ENCODE measurements at places on chromosomes 3 and 15. TPM values are rescaled to one million over a fixed set of nuclear protein-coding genes. Genes with fewer than 3 reads are reported as not detected.

ADCY5 gene
- 37.2 TPM for polyA plus RNA-seq

CYP11A1 gene
- polyA plus RNA-seq, result 0.06 TPM

CORO2B gene
- 7.1 TPM for polyA plus RNA-seq

FOXP1 gene
- polyA plus RNA-seq, result 4.8 TPM

FBXO40 gene
- 2.9 TPM for polyA plus RNA-seq

MNS1 gene
- 0.88 TPM for polyA plus RNA-seq

SPATA12 gene
- not detected for polyA plus RNA-seq

DNA sequence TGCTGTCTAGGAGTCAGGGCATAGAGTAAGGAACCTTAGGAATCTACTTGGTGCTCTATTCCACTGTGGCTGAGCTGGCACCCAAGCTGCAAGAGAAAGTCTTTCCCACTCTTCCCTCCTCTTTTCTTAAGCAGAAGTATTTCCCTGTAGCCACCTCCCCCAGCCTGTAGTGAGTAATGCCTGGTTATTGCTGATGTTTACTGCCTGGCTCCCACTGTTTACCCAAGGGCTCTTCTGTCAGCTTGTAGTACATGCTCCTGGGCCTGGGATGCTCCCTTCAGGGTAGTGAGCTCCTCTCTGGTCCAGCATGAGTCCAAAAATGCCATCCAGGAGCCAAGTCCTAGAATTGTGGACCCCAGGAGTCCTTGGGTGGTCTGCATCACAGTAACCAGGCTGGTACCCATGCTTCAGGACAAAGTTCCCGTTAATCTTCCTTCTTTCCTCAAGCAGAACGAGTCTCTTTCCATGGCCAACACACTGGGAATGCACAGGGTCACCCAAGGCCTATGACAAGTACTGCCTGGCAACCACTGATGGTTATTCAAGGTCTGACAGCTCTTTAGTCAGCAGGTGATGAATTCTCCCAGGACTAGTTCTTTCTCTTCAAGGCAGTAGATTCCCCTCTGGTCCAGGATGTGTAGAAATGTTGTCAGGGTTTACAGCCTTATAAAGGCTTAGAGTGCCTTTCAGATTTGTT lies 17.6 kb downstream of the GALK2 start:
- H3K4me1 ChIP-seq, result no peaks in the 10 kb centered on the region
- no peak overlapping the region for H3K27ac ChIP-seq
- H3K27me3 ChIP-seq, result no peaks in the 10 kb centered on the region

GRCh38 chr3:4512895-4513616 lies 19.9 kb downstream of the ITPR1 start:
- no peaks in the 10 kb centered on the region for H3K36me3 ChIP-seq
- no peak for DNase-seq
- H3K4me3 ChIP-seq, result no peak overlapping the region
- no peaks in the 10 kb centered on the region for H3K27me3 ChIP-seq

DNA sequence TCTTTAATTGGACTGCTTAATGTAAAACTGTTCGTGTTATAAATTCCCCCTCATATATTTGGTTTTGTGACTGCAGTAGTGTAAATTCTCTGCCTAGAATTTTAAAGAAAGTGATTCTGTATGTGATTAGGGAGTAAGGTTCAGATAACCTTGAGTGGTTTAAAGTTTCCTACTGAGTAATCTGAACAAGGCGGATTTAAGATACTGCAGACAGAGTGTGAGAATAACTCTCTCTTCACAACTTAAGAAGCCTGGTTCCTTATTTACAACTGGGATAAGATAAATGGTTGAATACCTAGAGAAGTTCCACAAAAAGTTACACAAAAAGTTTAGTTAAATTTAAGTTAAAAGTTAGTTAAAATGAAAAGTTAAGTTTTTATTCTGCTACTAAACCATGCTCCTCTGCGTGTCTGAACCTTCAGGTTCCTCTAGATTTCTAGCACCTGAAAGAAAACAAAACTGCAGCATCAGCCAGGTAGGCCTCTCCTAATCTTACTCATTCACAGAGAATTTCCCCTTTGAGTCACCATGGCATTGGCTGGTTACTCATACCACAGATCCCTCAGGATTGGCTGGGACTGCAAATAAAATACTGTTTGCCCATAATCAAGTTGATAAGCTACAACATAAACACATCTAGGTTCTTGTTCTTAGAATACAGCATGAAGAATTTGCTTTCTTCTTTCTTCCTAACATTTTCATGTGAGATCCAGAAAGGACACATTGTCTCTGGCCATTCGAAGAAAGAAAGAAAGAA lies at the start of gene ARL14:
Gene ARL14 (plus strand): TSS at position 614 of the 757 bp plus-strand sequence. CDS start 187 bp downstream, outside the sequence.
- H3K27ac ChIP-seq, result no peak within 1 kb of the TSS
- no peak for DNase-seq
- no peaks in the 10 kb centered on the region for H3K4me1 ChIP-seq
- H3K27me3 ChIP-seq, result no peaks in the 10 kb centered on the region
- no peak within 1 kb of the TSS for H3K4me3 ChIP-seq
- H3K36me3 ChIP-seq, result no peaks in the 10 kb centered on the region

DNA sequence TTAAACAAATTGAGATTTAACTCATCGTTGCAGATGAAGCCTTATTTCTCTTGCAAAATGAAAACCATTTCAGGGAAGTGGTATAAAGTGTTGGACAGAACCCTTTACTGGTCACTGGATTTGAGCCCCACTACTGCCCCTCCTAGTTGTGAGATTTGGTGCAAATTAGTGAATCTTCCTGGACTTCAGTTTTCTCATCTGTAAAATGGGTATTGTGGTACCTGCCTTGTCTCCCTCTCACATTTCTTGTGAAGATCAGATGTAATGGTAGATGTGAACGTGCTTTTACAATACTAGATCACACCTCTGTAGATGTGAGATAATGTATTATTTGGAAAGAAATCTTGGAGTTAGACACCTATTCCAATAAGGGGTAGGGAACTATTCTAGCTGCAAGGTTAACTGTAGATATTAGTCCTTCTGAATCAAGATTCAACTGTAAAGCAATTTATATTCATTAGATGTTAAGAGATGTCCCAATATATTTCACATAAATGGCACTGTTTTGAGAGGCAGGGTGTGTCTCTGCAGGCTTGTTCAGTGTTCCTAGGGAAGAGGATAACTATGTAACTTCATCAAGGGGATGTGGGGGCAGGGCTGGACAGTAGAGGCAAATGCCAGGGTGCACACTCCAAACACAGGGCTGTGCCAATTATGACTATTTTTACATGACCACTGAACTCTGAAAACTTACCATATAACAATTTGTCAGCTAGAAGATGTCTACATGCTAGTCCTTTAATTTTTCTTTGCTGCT lies 112.4 kb upstream of the PFN2 start:
- H3K27me3 ChIP-seq, result no peaks in the 10 kb centered on the region
- H3K4me1 ChIP-seq, result peaks cover 16% of the 10 kb centered on the region
- DNase-seq, result no peak
- peak overlapping the region; percentile 35 for H3K4me3 ChIP-seq

DNA sequence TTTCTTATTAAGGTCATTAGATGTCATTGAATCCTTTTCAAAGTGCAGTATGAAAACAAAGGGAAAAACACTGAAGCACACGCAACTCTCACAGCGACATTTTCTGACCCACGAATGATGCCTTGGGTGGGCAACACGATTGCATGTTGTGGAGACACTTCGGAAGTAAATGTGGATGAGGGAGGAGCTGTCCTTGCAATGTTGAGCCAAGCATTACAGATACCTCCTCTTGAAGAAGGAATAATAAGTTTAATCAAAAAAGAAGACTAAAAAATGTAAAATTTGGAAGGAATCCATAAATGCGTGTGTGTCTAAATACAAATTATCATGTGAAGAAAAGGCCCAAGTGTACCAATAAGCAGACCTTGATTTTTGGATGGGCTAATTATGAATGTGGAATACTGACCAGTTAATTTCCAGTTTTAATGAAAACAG lies 16.9 kb downstream of the THBS1 start:
- no peak overlapping the region for H3K4me3 ChIP-seq
- no peak for DNase-seq
- H3K27me3 ChIP-seq, result no peaks in the 10 kb centered on the region
- H3K27ac ChIP-seq, result no peak overlapping the region

GRCh38 chr3:112503304-112503972 lies 4.2 kb upstream of the BTLA start:
- peaks cover under 1% of the 10 kb centered on the region for H3K4me1 ChIP-seq
- no peaks in the 10 kb centered on the region for H3K36me3 ChIP-seq
- H3K27me3 ChIP-seq, result no peaks in the 10 kb centered on the region

- H3K36me3 ChIP-seq, result no peaks in the 10 kb centered on the region
- no peak overlapping the region for H3K27ac ChIP-seq
- no peak overlapping the region for H3K4me3 ChIP-seq
Measured at GRCh38 chr3:133548090-133548489, 25.4 kb upstream of the CDV3 start.

- H3K36me3 ChIP-seq, result no peaks in the 10 kb centered on the region
- DNase-seq, result no peak
- H3K4me1 ChIP-seq, result no peaks in the 10 kb centered on the region
- H3K27me3 ChIP-seq, result peaks cover 8% of the 10 kb centered on the region
- no peak overlapping the region for H3K27ac ChIP-seq
- no peak overlapping the region for H3K4me3 ChIP-seq
Measured at GRCh38 chr15:96978937-96979473, 648.5 kb downstream of the NR2F2 start.

- H3K27ac ChIP-seq, result no peak overlapping the region
- no peaks in the 10 kb centered on the region for H3K4me1 ChIP-seq
- no peaks in the 10 kb centered on the region for H3K27me3 ChIP-seq
- no peak for DNase-seq
- no peaks in the 10 kb centered on the region for H3K36me3 ChIP-seq
- no peak overlapping the region for H3K4me3 ChIP-seq
Measured at GRCh38 chr15:76625267-76625666, 279.9 kb downstream of the SCAPER start.

GRCh38 chr3:172669021-172669420 lies 41.8 kb downstream of the NCEH1 start:
- no peaks in the 10 kb centered on the region for H3K27me3 ChIP-seq
- no peak overlapping the region for H3K4me3 ChIP-seq
- no peak for DNase-seq
- peaks cover 7% of the 10 kb centered on the region for H3K4me1 ChIP-seq
- no peak overlapping the region for H3K27ac ChIP-seq

Data from heart right ventricle (tissue), 16 donors.